ENCODE measurements at places on chromosomes 1 and 21.
A peak's percentile ranks its signal among the peaks of the same experiment; 100 is the strongest.

DNA sequence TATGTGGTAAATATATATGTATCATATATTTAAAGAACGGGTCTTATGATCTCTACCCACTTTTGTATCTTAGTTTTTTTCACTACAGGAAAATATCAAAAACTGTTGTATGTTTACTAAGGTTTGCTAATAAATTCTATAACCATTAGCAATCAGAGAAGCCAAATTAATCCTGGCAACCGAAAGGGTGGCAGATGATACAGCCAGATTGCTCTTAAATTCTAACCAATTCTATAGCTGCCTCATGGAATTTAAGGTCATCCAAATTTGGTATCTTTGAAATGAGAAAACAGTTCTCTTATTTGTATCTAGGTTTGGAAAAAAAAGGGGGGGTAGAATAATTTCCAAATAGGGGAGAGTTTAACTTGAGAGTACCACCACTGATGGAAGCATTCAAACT lies 591.2 kb downstream of the SMYD3 start:
- no peak for DNase-seq

DNA sequence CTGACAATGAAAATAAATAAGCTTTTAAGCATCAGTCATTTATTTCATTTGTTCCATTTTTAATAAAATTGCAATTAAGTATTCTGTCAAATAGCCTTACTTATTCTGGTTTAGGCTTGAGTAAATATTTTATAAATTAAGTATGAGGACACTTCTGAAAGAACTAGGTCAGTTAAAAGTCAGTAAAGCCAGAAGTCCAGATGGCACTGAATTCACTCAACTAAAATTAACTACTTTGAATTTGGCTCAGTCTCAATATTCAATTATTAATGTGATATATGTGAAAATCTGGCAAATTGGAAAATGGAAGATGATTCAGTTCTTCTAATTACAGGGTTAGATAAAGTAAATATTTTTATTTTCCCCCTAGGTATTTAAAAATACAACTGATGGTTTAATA lies 174.2 kb downstream of the BRINP3 start:
- DNase-seq: no peak

DNA sequence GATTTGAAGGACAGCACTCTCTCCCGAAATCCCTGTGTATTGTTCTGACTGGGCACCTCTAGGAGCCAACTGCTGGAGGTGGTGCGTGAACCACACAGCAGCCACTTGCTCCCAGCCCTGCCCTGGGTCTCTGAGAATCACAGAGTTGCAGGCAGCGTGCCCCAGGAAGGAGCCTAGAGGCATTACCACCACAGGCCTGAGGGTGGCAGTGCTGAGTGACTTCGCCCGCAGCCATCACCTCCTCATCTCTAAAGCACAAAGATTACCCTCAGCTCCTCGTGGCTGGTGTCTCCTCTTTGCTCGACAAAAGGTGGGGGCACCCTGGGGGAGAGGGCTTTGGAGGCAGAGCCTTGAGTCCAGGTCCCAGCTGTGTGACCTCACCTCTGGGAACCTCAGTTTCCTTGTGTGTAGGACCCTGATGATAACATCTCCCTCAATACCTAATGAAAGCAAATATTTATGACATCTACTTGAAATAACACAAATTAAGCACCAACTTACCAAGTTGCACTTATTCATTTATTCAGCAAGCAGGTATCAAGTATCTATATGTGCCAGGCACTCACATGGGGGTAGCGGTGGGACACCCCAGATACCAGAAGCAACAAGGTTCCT lies 86.3 kb downstream of the VWA5B1 start:
- DNase-seq: peak; percentile 6

DNA sequence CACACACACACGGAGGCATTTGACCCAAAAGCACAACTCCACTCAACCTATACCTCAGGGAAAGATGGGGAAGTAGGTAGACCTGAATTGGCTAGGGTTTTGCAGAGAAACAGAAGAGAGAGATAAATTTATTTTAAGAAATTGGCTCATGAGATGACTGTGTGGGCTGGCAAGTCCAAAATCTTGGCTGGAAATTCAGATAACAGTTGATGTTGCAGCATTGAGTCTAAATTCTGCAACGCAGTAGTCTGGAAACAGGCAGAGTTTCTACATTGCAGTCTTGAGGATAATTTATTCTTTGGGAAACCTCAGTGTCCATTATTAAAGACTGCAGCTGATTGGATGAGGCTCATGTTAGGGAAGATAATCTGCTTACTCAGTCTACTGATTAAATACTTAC lies 4.3 kb upstream of the LCE2B start:
- DNase-seq: no peak

DNA sequence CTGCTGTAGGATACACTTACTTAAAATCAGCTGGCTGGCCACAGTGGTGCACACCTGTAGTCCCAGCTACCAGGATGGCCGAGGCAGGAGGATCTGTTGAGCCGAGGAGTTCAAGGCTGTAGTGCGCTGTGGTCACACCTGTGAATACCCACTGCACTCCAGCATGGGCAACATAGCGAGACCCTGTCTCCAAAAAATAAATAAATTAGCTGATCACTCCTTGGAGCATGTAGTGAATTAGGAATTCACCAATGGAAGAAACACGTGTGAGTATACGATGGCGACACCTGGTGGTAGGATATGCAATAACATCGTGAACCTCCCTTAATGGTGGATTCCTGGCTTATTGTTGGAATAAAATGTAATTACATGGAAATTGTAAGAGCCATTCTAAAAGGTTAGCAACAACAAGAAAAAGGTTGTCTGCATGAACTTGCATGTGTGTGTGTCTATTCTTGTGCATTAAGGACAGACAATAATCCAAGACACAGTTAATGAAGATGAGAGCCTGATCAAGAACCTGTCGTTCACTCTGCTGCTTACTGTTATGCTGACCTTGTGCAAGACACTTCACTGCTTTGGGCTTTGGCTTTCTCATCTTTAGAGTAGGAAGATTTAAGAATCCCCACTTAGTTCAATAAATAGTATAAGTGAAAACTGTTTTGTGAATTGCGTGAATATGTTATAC lies 38.6 kb upstream of the COX20 start:
- no peak for DNase-seq

- no peak for DNase-seq
Measured at GRCh38 chr1:199733125-199733524, 294.4 kb upstream of the NR5A2 start.

DNA sequence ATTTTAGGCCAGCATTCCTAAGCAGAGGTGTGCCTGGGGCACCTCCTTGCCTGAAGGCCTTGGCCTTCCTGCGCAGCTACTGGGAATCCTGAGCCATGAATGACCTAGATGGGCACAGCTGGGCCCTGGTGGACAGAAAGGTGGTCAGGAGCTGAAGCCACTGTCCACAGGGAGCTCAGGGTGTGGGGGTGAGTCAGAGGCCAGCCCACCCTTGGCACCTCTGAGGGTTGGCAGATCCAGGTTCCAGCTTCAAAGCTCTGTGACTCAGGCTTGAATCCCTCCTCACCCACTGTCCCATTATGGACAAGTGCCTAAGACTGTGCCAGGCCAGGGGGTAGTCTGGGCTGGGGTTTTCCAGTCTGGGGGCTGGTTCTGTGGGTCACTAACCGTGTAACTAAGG lies 6.4 kb upstream of the EDN2 start:
- no peak for DNase-seq

- no peak for DNase-seq
Measured at GRCh38 chr1:160578525-160579191, 638 bp downstream of the CD84 start.

GRCh38 chr21:14115646-14116045 lies 95.1 kb downstream of the LIPI start:
- no peak for DNase-seq

DNA sequence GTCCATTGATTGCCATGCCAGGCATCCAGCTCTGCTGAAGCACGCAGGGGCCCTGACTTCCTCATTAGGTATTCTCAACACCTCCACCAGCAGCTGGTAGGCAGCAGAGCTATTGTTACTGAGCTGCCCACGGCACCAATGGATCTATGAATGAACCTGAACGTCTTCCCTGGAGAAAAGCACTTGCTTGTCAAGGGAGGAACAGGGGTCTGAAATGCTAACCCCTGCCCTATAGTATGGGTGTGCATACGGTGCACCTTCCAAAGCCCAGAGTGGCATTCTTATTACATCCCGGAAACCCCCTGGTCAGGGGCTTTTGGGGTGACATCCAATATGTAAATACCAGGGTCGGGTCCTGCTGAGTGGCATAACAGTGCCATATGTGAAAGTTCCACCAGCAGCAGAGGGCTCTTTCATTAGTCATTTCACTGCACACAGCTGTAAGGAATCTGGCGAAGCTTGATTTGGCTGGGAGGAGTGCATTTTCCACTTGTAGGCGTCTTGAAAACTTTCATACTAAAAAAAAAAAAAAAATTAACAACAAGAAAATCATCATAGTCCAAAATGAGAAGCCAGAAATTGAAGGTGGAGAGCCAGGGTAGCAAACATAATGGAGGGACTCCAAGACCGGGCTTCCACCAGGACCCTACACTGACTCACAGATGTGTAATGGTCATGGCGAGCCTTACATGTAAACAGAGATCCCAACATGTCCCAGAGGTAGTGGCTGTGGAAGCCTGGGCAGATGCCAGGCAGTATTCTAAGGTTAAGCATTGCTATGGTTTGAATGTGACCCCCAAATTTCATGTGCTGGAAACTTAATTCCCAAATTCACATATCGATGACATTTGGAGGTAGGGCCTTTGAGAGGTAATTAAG lies 58.8 kb upstream of the PRDX6 start:
- DNase-seq: no peak

DNA sequence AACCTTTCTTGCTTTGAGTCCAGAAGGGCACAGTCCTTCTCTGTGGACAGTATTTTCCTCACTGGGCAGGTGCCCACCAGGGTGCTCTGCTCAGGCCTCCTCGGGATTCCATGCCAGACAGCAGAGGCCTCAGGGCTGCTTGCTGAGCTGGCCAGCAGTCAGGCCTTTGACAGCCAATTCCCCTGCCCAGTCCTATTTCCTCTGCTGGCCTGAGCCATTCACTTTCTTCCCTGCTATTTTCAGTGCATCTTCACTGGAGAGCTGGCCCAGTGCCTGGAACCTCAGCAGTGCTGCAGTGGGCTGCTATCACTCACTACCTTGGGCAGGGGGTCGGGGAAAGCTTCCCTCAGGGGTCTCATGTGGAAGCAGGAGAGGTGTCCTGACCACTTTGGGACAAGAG lies 33.2 kb downstream of the KCNA10 start:
- no peak for DNase-seq

GRCh38 chr1:22636353-22636752 lies at the start of gene C1QA:
TSS of gene C1QA (plus strand) at chr1:22636628. CDS start at chr1:22637617, 989 bp downstream.
- no peak for DNase-seq

DNA sequence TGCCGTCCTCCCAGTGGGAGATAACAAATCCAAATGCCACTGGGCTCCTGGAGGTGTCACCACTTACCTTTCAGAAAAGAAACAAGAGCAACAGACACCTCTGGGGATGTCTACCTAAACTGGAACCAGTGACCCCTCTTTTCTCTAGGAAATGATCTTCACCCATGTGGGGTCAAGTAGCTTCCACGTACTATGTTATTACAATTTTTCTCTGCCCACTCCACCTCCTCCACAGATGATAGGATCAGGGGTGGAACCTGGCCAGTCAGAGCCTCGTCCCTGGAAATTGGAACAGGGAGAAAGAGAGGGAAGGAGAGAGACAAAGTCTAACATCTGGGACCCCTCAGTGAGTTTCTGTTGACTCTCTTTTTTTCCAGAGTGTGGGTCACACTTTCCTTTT lies 50.1 kb downstream of the H3-3A start:
- DNase-seq: no peak

GRCh38 chr1:153465811-153466636 lies 5.6 kb upstream of the S100A7 start:
- DNase-seq: no peak

GRCh38 chr1:157047062-157047410 lies 1.5 kb upstream of the ARHGEF11 start:
- no peak for DNase-seq

GRCh38 chr1:219144658-219145315 lies 28.9 kb upstream of the LYPLAL1 start:
- no peak for DNase-seq

GRCh38 chr1:87024936-87025540 lies 110.6 kb downstream of the HS2ST1 start:
- peak; percentile 48 for DNase-seq

DNA sequence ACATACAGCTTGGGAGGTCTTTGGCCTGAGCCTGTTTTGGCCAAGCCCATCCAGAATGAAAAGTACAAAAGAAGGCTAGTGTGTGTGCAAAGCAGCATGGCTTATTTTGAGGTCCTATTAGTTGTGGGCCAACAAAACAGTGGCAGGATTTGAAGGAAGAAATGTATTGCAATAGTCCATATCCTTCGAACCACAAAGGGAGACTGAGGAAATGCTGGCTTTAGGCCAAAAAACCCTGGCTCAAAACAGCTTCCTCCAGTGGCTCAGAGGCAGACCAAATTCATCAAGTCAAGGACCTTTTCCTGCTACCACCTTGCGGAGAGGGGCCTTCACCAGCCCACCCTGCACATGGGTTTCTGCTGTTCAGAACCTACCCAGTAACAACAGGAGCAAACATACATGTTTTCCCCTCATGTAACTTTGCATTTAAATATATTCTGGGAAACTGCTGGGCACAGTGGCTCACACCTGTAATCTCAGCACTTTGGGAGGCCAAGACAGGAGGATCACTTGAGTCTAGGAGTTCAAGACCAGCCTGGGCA lies 43.3 kb downstream of the VPS26C start:
- no peak for DNase-seq

DNA sequence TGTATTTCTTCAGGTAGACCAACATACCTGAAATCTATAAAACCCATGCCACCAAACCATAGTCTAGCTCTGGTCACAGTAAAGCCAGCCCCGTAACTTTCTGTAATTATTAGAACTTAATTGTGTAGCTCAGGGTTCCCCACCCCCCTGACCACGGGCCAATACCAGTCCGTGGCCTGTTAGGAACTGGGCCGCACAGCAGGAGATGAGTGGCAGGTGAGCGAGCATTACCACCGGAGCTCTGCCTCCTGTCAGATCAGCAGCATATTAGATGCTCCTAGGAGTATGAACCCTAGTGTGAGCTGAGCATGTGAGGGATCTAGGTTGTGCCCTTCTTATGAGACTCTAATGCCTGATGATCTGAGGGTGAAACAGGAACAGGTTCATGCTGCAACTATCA lies 14.6 kb downstream of the TENT5C start:
- no peak for DNase-seq

- no peak for DNase-seq
Measured at GRCh38 chr1:70504176-70504820, 93.2 kb downstream of the CTH start.

GRCh38 chr21:15701830-15702229 lies 28.0 kb upstream of the USP25 start:
- DNase-seq: no peak

- DNase-seq: no peak
Measured at GRCh38 chr1:185039726-185040407, 5.5 kb upstream of the RNF2 start.

GRCh38 chr21:34144224-34144623 lies 70.8 kb downstream of the MRPS6 start:
- no peak for DNase-seq

DNA sequence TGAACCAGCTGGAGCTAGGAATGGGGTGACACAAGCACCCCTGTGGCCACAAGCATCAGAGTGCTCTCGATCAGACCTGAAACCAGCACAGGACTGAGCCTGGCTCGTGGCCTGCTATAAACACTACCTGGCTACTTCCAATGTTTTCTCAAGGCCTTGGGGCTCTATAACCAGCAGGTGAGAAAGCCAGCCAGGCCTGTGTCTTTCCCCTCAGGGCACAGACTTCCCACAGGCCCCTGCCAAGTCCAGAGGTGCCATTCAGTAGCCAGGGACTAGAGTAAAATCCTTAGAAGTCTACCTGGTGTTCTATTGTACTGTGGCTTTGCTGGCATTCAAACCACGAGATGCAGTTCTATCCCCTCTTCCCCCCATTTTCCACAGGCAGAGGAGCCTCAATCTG lies 22.6 kb downstream of the OR2G3 start:
- DNase-seq: no peak

Data from NCI-H2029 treated with DMSO at 0.1 percent for 48 hours (cell line).